ENCODE measurements at places on chromosomes 4 and X. TPM values are rescaled to one million over a fixed set of nuclear protein-coding genes. Genes with fewer than 3 reads are reported as not detected.

DNA sequence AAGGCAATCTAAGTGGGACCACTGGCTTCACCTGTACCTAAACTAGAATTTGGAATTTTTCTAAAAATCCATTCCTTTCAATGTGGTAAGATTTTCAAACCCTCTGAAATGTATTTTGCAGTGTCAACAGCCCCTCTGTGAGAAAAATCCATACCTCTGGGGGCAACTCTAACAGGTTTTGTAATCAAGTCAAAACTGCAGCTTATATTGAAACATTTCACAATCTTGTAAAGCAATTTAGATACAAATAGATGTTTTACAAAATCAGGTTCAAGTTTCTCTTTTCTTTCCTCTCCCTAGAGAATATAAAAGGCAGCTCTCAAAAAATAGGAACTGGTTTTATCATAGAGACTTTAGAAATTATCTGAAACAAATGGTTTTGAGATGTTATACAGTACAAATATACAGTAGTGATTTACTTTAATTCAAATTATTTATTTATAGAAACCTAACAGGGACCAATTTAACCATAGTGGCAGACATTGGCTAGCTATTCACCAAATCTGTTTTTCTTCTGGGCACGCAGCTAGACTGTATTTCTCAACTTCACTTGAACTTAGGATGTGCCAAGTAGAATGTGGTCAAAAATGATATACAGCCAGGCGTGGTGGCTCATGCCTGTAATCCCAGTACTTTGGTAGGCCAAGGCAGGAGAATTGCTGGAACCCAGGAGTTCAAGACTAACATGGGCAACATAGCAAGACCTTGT, 36.3 kb upstream of the SPINK2 start:
- no peak for DNase-seq

GRCh38 chr4:139919521-139919920, 234.5 kb downstream of the MAML3 start:
- peak; percentile 56 for DNase-seq

DNA sequence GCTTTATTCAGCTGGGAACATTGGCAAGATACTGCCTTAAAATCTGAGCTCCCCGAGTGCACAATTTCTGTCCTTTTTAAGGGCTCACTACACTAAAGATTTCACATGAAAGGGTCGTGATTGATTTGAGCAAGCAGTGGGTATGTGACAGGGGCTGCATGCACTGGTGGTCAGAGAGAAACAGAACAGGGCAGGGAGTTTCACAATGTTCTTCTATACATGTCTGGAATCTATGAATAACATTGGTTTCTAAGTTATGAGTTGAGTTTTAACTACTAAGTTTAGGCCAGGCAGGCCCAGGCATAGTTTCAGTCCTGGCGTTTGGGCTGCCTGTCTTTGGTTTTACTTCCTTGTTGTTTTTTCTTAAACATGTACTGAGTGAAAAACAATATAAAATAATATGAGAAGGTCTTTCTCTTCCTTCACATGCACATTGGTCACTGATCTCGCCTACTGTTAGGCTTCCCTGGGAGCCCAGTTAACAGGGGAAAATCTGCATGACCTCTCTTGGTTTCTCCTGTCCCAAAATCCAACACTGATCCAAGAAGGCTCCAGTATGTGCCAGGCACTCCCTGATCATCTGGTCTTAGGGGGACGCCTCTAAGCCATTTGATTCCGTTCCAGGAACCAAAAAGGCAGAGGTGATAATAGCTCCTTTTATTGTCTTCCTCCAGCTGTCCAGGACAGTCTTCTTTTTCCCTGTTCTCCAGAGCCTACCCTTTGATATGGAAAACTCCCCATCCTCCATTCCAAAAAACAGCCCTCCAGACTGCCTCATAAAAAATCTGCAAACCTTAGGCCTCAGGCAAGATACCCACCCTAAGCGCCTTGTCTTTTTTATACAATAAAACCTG, at the start of gene UGT2B17:
TSS of gene UGT2B17 (minus strand) at position 51 of the 854 bp plus-strand sequence. CDS start 7,838 bp downstream, outside the sequence.
- no peak for DNase-seq

- no peak for DNase-seq
These were observed 153.9 kb downstream of the SPANXN3 start for GRCh38 chrX:143363419-143363818.

- no peak for DNase-seq
These were observed 14.4 kb downstream of the PPEF1 start for GRCh38 chrX:18721683-18722499.

DNA sequence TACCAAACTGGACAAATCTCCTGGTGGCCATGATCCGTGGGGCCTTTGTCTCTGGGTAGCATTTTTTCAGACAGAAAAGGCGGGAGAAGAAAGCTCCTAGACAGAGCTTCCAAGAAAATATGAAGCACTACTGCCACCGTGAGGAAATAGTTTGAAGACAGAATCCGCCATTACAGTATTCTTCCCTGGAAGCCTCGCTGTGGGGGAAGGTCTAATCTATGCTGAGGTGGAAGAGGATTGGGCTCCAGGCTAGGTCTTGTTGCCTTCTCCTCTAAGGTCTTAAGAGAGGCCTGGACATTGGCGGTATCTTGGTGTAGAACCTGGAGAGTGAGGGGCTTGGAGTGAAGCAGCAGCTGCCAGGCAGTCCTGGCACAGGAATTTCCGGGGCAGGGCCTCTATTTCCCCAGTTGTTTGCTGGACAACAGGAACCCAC, 218.9 kb downstream of the OR13H1 start:
- DNase-seq = peak; percentile 95

DNA sequence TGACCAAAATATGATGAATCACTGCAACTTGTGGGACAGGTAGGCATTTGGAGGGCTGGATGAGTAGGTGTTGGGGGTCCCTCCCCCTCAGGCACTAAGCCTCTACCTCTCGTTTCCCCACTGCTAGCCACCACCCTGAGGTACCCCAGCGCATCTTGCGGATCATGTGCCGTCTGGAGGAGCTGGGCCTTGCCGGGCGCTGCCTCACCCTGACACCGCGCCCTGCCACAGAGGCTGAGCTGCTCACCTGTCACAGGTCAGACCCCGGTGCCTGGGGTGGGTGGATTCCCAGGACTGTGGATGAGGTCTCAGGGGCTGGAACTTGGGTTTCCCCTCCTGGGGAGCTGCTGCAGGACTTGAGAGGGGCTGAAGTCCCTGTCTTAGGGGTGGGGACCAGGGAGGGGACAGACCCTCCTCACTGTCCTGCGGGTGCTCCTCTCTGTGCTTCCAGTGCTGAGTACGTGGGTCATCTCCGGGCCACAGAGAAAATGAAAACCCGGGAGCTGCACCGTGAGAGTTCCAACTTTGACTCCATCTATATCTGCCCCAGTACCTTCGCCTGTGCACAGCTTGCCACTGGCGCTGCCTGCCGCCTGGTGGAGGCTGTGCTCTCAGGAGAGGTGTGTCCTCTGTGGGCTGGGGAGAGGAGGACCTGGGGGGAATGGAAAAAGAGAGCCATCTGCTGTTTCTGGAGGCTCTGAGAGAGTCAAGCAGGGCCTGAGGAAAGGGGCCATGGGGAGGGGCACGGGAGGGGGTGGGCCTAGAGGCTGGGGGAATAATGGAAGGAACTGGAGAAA, 10.1 kb upstream of the ERAS start:
- DNase-seq = no peak

GRCh38 chr4:163810755-163811154, 316.3 kb downstream of the TMA16 start:
- no peak for DNase-seq

- DNase-seq = no peak
These were observed 224.3 kb downstream of the CAMK2D start for GRCh38 chr4:113537203-113537602.

DNA sequence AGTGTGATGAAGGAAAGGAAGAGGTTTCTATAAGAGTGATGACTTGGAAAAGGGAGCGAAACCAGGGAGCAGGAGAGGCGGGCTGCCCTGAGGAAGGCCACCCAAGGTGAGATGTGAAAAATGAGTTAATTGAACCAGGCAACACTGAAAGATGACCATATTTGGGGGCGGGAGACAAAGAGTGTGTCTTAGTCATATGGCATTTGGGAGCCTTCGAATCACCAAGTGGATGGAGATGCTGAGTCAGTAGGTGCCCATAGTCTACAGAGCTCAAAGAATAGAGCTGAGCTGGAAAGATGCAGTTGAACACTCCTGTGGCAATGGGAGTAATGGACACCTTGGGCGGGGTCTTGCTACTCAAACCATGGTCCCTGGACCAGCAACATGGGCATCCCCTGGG, 8.3 kb upstream of the TLR8 start:
- no peak for DNase-seq

GRCh38 chr4:7299908-7300710, 107.8 kb downstream of the SORCS2 start:
- DNase-seq = no peak

Gene SOX3
- not detected for polyA plus RNA-seq

Gene IL13RA1
- polyA plus RNA-seq = 23.4 TPM

GRCh38 chr4:125826801-125827695, 512.3 kb downstream of the FAT4 start:
- DNase-seq = peak; percentile 62

Gene TBL1X
- polyA plus RNA-seq = 10.6 TPM

DNA sequence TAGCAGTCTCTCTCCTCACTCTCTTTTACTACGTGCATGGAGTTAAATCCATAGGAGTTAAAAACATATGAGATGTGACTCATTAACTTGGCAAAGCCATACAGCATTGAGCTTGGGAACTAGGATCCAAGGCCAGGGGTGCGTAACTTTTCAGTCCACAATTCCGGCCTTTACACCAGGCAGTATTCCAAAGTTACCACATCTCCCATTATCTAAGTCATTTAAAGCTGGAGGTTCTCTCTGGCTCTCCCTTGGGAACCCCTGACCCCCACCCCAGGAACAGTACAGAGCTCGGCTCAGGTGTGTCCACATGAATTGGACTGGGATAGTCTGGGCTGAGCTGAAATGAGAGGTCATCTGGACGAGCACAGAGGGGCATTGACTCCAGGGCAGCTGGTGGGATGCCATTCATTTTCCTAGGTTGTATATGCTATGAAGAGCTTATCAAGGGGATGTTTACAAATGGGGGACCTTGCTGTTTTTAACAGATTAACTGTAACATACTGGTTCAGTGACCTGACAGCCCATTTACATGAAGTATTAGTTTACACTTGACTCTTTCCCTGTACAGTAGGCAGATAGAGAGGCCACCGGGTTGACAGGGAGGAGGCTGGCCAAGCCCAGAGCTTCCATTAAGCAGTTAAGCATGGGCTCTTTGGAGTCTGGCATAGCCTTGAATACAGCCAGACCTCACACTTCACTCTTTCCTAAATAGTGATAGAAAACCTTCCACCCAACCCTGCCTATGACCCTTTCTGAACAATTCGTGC, 128.8 kb downstream of the RAB28 start:
- DNase-seq = peak; percentile 94

Gene RNF175
- 0.16 TPM for polyA plus RNA-seq

GRCh38 chrX:338836-339400, 20.3 kb upstream of the GTPBP6 start:
- DNase-seq = no peak

Measured in lung (tissue), 17 donors.